ENCODE measurements at places on chromosomes 2 and 18.

GRCh38 chr18:13893418-13893760, 21.9 kb downstream of the MC2R start:
- DNase-seq: no peak

DNA sequence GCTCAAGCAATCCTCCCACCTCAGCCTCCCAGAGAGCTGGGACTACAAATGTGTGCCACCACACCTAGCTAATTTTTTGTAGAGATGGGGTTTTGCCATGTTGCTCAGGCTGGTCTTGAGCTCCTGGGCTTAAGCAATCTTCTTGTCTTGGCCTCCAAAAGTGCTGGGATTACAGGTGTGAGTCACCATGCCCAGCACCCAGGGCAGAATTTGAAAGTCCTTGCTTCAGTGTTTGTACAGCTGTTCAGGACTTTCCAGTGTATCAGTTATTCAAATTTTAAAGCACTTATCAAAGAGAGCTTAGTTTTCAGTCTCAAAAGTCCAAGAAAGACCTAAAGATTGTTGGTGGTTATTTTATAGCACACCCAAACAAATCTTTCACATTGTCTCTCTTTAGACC, 43.6 kb upstream of the VPS54 start:
- DNase-seq: no peak

GRCh38 chr2:42970151-42970550, 177.8 kb upstream of the HAAO start:
- DNase-seq: no peak

- peak; percentile 22 for DNase-seq
These were observed 7.6 kb upstream of the UXS1 start for GRCh38 chr2:106201661-106202060.

DNA sequence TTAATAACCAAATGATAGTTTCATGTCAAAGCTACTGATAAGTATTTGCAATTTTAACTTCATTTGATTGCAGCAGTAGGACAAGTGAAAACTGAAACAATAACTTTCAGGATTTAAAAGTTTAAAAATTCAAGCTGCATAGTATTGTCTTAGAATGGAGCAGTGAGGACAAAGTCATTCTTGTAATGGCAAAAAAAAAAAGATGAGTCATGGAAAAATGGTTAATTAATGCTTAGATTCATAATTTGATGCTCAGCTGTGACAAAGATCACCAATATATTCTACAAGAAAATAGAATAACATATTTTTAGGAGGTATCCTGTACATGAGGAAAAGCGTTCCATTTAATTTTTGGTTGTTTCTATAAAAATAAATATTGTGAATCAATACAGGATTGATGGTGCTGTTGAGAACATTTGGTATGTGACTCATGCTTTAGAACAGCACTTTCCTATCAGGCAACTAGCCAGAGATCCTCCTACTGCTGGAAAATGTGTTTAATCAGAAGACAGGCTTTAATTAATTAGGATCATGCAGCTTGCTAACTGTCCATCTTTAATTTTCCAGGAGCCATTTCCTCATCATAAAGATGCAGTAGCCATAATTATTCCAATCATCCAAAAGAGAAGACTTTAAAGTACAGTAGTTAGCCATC, 239.0 kb upstream of the MMADHC start:
- no peak for DNase-seq

- no peak for DNase-seq
These were observed 26.3 kb downstream of the ITM2C start for GRCh38 chr2:230891064-230891463.

- no peak for DNase-seq
These were observed 141.4 kb downstream of the VAPA start for GRCh38 chr18:10055125-10055750.

GRCh38 chr2:235144291-235144690, 192.5 kb downstream of the SH3BP4 start:
- DNase-seq: no peak

DNA sequence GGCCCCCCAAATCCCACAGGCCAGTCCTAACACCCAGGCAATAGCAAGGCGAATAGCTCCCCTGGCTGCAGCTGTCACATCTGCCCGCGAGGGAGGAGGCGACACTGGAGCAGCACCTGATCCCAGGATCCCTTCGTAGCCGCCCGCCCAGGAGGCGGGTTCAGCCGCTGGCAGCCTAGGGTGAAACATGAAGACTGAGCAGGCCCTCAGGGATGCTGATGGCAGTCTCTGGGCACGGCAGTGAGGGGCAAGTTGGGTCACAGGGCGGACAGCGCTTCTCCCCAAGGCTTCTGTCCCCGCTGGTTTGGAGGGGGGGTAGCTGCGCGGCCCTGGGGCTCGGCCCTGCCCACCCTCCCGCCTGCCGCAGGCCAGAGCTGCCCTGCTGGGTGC, 1.9 kb downstream of the DNMT3A start:
- peak; percentile 37 for DNase-seq

- DNase-seq: no peak
These were observed 336.0 kb downstream of the CCDC85A start for GRCh38 chr2:56519806-56520205.

- no peak for DNase-seq
These were observed 1.5 kb downstream of the ATP6V1B1 start for GRCh38 chr2:70936979-70937811.

DNA sequence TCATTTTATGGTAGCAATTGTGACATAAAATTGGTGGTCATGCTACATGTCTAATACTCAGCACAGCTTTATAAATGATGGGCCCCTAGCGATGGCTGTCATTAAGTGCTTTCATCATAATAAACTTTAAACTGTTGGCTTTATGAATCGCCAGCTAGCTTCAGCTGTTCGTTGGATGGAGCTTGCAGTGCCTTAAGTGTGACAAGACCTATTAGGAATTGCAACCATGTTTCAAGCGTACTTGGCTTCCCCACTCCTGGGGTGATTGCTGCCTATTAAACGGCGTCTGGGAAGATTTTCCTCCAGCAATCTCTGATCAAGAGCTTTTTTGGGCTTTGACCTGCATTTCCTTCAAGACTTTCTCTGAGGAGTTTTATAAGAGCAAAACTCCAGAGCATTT, 164.5 kb upstream of the SIX3 start:
- DNase-seq: no peak

- no peak for DNase-seq
These were observed 126.1 kb downstream of the FAM161A start for GRCh38 chr2:61727746-61728145.

Data from hematopoietic multipotent progenitor cell treated with erythropoietin and hydrocortisone succinate and interleukin-3 and kit ligand, for 6 days (in vitro differentiated cells).